ENCODE measurements at places on chromosomes 1 and 21.

- no peak for DNase-seq
These were observed 32.7 kb downstream of the WDTC1 start for GRCh38 chr1:27267153-27267552.

DNA sequence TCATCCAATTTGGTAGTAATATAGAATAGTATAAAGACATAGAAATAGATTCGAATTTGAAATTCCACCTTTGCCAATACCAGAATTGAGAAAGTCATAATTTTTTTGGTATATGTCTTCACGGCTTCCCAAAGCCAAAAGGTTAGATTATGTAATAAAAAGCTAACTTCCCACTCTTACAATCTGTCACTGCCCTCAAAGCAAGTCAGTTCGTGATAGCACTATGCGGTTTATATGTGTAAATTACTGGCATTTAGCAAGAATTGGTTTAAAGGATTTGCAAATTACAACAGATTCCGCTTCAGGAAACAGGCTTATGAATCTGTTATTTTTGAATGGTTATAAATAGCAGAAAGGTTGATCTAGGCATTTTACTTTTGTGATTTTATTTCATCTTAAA, 679.4 kb upstream of the ADGRL2 start:
- DNase-seq: no peak

DNA sequence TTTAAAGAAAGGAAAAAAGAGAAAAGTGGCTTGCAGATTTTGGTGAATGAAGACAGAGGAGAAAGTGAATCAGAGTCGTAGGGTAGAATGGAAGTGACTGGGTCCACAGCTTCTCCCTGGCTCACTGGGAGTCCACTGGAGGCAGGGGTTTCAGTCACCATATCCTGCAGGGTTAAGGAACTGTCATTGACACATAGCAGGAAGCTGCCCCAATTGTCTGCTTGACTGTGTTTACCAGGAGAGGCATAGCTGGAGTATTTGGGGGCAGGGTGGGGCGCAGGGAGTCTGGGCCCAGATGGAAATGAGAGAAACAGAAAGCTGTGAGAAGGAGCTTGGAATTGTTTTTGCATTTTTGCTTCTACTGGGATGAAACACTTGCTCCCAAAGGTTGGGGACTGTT, 228.8 kb upstream of the CSF3R start:
- no peak for DNase-seq

DNA sequence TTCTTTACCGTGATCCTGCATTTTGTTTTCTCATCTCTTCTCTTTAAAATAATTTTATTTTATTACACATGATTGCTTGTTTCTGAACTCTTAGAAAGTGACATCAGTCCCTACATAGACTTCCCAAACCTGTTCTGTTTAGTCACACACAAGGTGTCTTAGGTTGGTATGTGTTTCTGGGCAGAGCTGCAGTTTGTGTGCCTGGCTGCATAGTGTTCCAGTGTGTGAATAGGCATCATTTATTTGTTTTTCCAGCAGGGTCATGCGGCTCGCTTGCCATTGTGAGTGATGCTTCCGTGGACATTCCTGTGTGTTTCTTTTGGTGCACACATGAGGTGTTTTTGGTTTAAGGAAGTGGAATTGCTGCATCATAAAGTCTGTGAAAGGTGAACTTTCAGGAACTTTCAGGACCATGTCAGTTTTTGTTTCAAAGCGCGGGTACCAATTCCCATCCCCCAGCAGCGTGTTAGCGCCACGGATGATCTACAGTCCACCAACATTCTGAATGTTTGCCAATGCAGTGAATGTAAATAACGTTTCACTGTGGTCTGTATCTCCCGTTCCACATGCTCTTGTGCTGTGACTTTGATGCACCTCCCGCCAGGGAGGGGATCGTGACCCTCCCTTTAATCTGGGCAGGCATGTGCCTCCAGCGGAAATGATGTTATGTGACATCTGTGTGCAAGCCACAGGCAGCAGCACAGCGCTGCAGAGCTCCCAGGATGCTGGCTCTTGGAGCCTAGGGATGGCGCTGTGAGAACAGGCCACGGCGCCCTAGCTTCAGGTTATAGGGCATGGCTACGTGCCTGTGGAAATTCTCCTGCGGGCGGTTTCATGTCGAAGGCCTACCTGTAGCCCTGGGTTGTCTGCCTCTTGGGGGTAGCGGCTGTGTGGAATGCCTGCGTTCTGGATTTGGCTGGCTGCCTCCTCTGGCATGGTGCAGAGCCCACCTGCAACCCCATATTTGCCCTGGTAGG, 144.6 kb upstream of the COL6A1 start:
- DNase-seq: no peak

GRCh38 chr1:167161242-167161641, 59.4 kb upstream of the POU2F1 start:
- no peak for DNase-seq

DNA sequence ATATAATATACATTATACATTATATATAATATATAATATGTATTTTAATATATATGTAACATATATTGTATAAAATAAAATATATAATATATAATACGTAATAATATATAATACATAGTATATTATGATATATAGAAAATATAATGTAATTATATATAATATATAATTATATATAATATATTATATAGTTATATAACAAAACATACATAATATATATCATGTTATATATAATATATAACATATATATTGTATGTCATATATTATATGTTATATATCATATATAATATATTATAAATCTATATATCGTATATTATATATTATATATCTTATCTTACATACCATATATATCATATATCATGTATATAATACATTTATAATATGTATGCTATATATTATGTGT, 248.2 kb upstream of the TPTE start:
- no peak for DNase-seq

DNA sequence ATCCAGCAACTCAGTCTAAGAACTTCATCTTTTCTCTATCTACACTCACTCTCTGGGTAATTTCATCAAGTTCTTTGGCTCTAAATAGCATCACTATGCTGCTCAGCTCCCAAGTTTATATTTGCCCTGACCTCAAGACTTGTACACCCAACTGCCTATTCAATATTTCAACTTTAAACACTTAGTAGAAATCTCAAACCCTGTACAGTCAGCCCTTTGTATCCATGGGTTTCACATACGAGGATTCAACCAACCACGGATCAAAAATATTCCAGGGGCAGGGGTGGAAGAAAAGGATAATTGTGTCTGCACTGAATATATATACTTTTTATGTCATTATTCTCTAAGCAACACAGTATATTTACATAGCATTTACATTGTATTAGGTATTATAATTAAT, 13.9 kb downstream of the ASH1L start:
- no peak for DNase-seq

GRCh38 chr1:155976062-155976912, 2.1 kb downstream of the ARHGEF2 start:
- DNase-seq: peak; percentile 49

GRCh38 chr1:67741121-67741520, 56.1 kb downstream of the GADD45A start:
- DNase-seq: no peak

GRCh38 chr1:85734931-85735330, 26.7 kb upstream of the ZNHIT6 start:
- DNase-seq: no peak

GRCh38 chr1:247079141-247079874, 697 bp upstream of the ZNF670 start:
- DNase-seq: no peak

DNA sequence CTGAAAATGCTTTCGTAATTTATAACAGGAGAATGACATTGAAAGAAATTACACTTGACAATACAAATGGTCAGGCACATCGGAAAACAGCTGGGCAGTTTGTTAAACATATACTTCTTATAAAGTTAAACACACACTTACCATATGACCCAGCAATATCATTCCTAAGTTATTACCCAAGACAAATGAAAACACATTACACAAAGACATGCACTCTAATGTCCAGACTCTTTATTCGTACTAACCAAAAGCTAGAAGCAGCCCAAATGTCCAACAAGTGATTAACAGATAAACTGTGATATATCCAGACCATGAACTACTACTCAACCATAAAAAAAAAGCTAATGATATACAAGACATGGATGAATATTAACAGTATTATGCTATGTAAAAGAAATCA, 8.5 kb downstream of the AKT3 start:
- DNase-seq: no peak

- no peak for DNase-seq
These were observed 5.1 kb upstream of the TRIM62 start for GRCh38 chr1:33186936-33187335.

- DNase-seq: no peak
These were observed 22.1 kb upstream of the NPHP4 start for GRCh38 chr1:6014130-6014999.

- no peak for DNase-seq
These were observed 33.1 kb upstream of the NFASC start for GRCh38 chr1:204837440-204838084.

- DNase-seq: no peak
These were observed 4.0 kb downstream of the JUN start for GRCh38 chr1:58779801-58780382.

DNA sequence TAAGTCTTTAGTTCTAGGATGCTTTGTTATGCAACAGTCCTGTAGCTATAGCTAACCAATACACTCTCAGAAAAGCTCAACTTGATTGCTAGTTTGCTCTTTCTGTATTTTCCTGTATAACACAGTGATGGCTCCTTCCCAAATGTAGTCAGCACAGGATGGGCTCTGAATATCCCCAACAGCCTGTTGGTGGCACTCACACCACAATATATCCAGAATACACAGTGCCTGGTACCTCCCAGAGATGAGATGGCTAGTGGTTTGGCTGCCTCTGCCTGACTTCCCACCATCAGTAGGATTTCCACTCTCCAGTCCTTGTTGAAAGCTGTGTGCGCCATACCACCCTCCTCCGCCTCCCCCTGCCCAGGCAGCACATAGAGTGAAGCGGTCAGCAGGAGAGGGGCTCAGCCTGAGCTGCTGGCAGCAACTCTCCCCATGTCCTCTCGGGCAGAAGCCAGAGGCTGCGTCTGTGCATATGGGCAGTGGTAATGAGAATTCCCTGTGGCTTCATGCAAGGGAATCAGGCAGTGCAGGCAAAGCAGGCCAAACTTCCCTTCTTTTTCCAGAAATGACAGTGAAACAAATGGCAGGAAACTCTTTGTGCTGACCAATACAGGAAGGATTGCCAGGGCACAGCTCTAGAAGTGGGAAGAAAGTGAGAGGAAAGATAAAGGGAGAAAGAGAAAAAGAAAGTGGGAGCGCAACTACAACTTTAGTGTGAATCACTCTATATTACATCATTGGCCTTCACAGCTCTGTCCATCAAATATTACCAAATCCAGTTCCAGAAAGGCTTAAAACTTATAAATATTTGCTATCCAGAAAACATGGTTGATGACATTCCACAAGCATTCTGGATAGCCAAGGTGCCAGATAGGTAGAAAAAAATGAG, 49.7 kb downstream of the LMX1A start:
- DNase-seq: no peak

GRCh38 chr1:6111571-6111970, 65.9 kb downstream of the KCNAB2 start:
- no peak for DNase-seq

DNA sequence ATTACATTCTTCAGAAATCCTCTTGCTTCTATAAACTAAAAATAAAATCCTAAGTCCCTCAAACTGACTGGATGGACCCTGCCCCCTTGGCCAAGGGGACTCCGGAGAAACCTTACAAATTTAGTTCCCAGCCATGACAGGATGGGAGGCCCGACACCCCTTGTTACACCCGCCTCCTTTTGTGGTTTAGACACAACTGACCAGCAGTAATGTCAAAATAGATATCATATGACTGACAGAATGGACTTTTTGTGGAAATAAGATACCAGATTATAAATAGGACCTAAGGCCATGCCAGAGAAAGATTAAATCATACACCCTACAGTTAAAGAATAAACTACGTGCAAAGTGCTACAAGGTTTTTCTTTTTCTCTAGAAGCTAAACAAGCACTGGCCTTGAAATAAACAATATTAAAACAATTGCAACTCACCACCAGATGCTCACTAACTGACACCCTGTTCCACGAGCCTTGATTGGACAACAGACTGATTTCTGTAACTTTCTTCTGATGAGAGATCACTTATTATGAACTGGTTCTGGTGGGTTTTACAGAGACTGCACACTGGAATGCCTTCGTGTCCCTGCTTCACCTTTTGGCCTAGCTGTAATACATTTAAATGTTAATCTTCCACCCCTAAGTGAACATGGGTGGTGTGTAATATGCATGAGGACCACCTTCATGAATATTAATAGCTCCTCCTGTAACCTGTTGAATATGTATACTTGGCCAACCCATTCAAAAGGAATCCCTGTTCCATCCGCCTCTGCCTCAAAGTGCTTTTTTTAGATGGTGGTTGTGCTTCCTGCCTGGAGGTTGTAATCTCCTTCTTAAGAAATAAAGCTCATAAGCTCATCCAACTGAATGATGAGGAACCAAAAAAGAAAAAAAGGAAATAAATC, 99.6 kb downstream of the ODF2L start:
- no peak for DNase-seq

- no peak for DNase-seq
These were observed 1.0 kb downstream of the PDXK start for GRCh38 chr21:43719748-43720538.

GRCh38 chr1:39170731-39171667, 33.5 kb upstream of the MACF1 start:
- no peak for DNase-seq

GRCh38 chr1:182476625-182477024, 26.7 kb downstream of the RGSL1 start:
- DNase-seq: no peak

DNA sequence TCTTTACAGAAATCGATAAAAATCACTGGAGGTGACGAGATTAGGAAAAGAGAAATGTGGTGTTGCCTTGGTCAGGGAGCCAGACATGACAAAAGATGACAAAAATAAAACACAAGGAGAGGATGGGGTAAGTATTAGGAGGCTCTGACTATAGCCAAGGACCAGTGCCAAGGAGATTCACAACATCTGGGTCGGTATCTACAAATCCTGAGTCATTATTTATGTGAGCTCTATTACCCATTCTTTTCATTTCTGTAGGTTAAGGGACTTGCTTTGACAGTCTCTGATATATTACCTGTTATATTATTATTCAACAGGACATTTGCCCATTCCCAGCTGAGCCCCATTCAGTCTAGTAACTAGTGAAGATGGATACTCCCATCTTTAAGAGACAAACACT, 120.8 kb downstream of the TYW3 start:
- no peak for DNase-seq

DNA sequence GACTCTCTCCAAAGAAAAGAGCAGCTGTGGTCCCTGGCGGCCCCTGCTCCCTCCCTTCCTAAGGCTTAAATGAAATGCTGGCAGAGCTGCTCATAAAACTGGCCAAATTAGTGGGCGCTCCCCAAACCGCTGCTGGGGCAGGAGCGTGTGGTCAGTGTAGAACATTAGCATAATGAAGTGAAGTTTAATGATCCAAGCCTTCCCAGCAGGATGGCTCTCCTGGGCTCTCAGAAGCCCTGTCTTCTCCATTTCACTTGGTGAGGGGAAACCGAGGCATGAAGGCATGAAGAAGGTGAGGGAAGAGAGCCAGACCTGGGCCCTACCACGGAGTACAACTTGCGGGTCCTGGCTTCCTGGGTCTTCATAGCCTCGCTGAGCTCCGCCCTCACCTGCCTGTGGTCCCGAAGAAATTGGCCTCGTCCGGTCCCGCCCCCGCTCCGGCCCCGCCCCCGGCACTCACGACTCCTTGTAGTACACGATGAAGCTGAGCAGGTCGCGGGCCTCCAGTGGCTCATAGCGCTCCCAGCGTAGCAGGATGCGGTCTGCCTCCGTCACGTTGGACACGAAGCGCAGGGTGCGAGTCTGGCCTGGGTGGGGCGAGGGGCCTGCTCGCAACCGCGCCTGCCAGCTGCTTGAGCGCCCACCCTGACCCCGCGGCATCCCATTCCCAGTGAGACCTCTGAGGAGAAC, 10.3 kb downstream of the INSRR start:
- DNase-seq: peak; percentile 65

GRCh38 chr1:81542196-81542595, 258.5 kb upstream of the ADGRL2 start:
- DNase-seq: no peak

All from activated T-helper 1 cell treated with anti-CD3 and anti-CD28 coated beads, Interleukin-2, amount 50 U/mL, for 16 hours (primary cell).